Stimulated activated CD8-positive, alpha-beta memory T cell treated with anti-CD3 and anti-CD28 coated beads, Interleukin-2, amount 100 ng/mL, for 48 hours (primary cell): ENCODE measurements at places on chromosomes 5 and 9.

GRCh38 chr5:22070186-22070728 lies 782.9 kb downstream of the CDH12 start:
- DNase-seq, result no peak

GRCh38 chr9:100308965-100309564 lies 43.7 kb downstream of the TEX10 start:
- no peak for DNase-seq

DNA sequence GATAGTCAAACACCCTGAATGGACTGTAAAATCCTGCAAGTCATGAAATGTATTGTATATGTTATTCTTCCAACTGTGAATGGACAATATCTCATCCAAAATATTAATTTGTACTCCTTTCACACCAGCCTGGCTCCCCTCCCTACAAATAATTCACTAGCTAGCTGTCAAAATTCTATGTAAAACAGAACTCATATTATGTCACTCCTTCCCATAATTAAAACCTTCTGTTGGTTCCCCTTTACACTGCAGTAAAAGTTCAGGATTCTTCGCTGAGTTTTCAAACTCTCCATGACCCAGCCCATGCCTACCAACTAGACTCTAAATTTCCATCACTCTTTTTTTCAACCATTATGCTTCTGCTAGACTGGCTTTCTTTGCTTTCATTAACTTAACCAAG lies 857.1 kb downstream of the TAF11L14 start:
- DNase-seq, result no peak

- peak; percentile 53 for DNase-seq
Measured at GRCh38 chr5:176629853-176630680, at the start of the genes EIF4E1B and SNCB. Gene EIF4E1B, plus strand, starts transcription at chr5:176630675. Its CDS starts 12,113 bp downstream, at chr5:176642788. Gene SNCB, minus strand, starts transcription at chr5:176630534. Its CDS starts 880 bp downstream, at chr5:176629654.

DNA sequence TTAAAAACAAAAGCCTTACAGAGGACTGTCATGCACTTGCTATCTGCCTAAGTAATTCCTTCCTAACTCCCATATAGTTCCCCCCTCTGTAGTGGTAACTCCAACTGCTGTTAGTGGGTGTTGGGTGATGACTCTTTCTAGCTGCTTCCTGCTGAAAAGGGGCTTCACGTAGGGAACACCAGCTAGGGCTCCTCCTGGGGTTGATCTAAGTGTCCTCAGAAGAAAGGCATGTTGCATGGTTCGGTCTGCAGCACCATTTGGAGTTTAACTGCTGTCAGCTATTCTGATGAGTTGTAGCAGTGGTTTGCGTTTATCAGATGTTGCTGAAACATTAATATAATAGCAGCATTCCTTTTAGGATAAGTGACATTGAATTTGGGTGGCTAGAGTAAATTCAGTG lies 281.9 kb upstream of the TUSC1 start:
- DNase-seq, result no peak

DNA sequence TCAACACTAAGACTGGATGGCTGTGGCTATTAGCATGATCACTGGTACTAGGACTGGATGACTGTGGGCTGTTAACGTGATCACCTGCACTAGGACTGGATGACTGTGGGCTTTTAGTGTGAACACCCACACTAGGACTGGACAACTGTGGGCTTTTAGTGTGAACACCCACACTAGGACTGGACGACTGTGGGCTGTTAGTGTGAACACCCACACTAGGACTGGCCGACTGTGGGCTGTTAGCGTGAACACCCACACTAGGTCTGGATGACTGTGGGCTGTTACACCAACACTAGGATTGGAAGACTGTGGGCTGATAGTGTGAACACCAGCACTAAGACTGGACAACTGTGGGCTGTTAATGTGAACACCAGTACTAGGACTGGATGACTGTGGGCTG lies 329.2 kb downstream of the OSTF1 start:
- no peak for DNase-seq

- no peak for DNase-seq
Measured at GRCh38 chr5:123012321-123012720, 24.2 kb downstream of the PPIC start.

- DNase-seq, result no peak
Measured at GRCh38 chr5:139974661-139975060, 68.4 kb downstream of the NRG2 start.

GRCh38 chr9:15133488-15133887 lies 173.5 kb downstream of the TTC39B start:
- no peak for DNase-seq

DNA sequence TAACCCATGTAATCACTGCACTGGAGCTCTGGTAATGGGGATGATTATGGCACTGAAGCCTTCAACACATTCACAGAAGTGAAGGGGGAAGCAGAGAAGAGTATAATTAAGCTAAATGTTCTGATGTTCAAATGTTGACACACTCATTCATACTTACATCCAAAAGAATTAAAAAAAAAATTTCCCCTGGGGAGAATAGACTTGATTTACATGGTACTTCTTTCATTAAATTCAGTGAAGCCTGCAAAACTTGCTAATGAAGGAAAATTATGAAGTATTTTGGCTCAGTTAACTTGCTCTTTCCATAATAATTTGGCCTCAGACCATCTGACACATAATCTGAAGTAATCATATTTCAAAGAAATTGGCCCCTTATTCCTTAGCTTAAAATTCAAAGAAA lies 428.8 kb downstream of the SH3GL2 start:
- DNase-seq, result no peak

GRCh38 chr9:83285445-83286225 lies 222.7 kb upstream of the RASEF start:
- DNase-seq, result no peak

DNA sequence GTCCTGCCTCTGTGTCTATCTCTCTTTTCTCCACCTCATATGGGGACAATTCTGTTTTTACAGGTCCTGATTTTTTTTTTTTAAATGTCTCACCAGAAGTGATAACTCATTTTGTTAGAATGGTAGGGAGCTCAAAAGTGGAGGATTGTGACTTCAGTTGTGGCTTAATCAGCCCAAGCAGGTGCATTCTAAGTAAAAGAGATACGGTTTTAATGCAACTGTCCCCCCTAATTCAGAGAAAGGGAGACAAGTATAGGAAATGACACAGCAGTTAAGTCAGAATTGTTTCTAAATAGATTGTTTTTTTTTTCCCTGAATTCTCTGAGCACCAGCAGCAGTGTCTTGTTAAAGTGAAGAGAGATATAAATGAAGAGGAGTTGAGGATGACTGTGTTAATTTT lies 24.5 kb downstream of the MAST4 start:
- DNase-seq, result no peak

- DNase-seq, result no peak
Measured at GRCh38 chr5:20055301-20055700, 67.3 kb upstream of the CDH18 start.

DNA sequence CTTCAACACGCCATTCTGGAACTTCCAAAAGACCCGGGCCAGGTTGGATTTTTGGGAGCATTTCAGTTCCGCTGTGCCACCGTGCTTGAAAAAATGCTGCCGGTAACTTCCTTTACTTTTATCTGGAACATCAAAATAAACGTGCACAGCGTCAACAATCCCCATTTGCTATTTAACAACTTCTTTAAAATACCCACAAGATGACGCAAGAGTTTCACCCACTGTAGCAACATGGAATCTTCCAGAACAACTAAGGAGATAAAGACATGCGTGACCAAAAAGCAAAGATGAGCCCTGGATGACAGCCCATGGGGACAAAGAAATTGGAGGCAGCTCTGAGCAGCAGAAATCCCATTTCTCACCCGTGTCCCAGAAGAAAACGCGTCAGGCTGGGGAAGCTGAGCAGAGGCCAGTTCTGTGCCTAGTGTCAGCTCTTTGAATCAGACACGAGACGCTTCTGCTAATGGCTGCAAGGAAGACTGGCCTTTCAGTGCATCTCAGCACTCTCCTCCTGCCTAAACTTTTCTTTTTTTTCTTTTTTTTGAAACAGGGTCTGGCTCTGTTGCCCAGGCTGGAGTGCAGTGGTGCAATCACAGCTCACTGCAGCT lies 61.3 kb downstream of the SECISBP2 start:
- no peak for DNase-seq

- DNase-seq, result no peak
Measured at GRCh38 chr9:99155736-99156135, 50.8 kb downstream of the TGFBR1 start.

DNA sequence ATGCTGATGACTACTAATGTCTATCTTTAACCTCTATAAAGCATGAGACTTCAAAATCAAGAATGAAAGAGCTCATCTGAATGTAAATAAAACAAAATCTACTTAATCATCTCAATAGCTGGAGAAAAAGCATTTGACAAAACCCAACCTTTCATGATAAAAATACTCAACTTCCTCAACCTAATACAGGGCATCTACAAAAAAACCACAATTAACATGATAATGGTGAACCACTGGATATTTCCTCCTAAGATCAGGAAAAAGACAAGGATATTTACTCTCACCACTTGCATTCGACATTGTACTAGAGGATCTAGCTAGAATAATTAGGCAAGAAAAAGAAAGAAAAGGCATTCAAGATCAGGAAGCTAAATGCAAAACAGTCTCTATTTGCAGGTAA lies 49.3 kb downstream of the FAM169A start:
- DNase-seq, result no peak
